ENCODE measurements at places on chromosomes 3 and 15.

GRCh38 chr15:100252779-100253417, 88.9 kb downstream of the ADAMTS17 start:
- no peak for DNase-seq

DNA sequence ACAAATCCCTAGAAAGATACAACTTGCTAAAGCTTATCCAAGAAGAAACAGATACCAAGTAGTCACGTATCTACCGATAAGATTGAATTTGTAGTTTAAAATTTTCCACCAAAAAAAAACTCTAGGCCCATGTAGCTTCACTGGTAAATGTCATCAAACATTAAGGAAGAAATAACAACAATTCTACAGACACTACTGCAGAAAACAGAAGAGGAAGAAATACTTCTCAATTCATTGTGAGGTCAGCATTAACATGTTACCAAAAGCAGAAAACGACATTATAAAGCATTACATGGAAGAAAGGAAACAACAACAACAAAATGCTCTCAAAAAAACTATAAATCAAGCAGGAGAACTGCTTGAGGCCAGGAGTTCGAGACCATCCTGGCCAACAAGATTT, 27.5 kb upstream of the TM4SF19 start:
- DNase-seq = no peak

- no peak for DNase-seq
Measured at GRCh38 chr15:77180757-77181156, 109.8 kb upstream of the TSPAN3 start.

GRCh38 chr3:23937296-23937695, 7.8 kb upstream of the NR1D2 start:
- no peak for DNase-seq

- no peak for DNase-seq
Measured at GRCh38 chr15:96606617-96607016, 276.1 kb downstream of the NR2F2 start.

DNA sequence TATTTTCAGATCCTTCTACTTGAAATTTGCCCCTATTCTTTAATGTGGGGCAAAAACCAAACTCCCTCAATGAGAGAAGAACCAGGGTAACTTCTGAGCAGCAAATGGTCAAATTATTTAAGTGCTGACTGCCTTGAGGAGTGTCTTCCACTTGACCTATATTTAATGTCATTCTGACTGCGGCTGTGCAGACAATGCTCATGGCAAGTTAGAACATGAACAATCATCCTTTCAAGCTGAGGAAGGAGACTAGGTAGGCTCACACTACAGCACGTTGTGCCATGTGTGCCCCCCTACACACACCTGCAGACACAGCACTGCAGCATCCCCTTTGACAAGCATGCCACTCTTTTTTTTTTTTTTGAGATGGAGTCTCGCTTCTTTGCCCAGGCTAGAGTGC, 98.2 kb downstream of the OSBPL10 start:
- no peak for DNase-seq

All from left renal cortex interstitium (tissue), 4 donors.